ENCODE measurements at places on chromosomes 5 and 9.

DNA sequence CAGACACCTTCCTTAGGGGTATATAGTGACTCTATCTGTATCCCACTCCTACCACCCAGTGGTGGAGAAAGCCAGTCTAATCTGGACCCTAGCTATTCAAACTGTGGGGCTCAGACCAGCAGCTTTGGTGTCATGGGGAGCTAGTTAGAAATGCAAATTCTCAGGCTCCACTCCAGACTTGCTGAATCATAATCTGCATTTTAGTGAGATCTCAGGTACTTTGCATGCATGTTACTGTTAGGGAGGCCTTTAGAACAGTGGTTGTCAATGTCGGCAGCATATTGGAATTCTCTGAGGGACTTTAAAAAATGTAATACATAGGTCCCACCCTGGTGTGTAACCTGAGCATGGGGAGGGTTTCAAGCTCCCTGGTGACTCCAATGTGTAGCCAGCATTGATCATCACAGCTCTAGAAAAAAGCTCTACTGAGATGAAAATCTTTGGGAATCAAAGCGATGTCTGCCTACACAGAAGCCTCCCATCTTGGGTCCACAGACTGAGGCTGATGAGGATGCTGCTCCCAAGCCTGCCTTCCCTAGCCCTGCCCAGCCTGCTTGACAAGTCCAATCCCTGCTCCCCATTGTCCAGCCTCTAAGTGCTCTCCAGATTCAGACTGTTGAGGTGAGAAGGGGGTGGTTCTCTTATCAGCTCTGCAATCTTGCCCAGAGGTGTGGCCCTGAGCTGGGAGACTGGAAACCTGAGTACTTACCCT is 11.9 kb upstream of the GM2A start:
- no peak for DNase-seq

DNA sequence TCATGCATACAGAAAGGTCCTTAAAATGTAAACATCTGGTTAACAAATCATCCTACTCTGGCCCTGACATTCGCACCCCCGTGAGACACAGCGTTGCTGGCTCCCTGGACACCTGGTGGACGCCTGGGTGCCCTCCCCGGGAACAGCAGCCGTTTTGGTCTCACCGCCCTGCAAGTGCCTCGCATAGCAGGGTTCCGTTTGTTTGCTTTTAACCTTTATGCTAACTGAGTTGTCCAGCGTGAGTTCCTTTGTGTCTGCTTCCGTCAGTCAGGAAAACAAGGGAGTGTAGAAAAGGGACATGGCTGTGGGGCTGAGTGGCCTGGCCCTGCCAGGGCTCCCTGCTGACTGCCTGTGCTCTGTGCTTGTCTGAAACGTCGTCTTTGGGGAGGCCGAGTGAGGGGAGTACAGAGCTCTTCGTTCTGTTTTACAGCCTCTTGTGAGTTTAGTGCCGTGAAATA is 91.8 kb upstream of the CACNA1B start:
- DNase-seq: no peak

- DNase-seq: peak; percentile 68
Measured at GRCh38 chr9:99433555-99433954, 211.5 kb downstream of the SEC61B start.

DNA sequence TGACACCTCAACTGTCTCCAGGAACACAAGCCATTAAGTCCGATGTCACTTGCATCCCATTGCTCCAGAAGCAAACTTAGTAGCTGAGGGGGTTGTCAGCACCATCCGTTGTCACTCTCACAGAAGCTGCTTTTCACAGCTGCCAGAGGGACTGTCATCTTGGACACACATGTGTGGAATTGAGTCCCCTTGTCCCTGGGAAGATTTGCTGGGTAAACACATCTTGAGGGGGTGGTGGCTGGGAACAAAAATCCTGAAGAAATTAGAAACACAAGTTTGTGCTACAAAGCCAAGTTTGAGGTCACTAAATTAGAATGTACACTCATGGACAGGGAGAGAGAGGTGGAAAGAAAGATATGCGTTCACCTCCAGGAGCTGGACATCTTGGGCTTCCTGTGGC is 55.2 kb upstream of the ADRA1B start:
- DNase-seq: no peak
